ENCODE measurements at places on chromosomes 4 and X.

GRCh38 chr4:2081540-2081939, 22.4 kb downstream of the NAT8L start:
- DNase-seq, result no peak

DNA sequence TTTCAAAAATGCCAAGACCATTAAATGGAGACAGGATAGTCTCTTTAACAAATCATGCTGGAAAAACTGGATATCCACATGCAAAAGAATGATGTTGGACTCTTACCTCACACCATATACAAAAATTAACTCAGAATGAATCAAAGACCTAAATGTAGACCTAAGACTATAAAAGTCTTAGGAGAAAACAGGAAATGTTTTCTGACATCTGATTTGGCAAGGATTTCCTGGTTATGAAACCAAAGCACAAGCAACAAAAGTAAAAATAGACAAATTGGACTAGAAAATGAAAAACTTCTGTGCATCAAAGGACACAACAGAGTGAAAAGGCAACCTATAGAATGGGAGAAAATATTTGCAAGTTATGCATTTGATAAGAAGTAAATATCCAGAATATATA, 37.6 kb downstream of the ARFIP1 start:
- DNase-seq, result no peak

GRCh38 chrX:53171356-53171755, 53.7 kb downstream of the KDM5C start:
- DNase-seq, result no peak

DNA sequence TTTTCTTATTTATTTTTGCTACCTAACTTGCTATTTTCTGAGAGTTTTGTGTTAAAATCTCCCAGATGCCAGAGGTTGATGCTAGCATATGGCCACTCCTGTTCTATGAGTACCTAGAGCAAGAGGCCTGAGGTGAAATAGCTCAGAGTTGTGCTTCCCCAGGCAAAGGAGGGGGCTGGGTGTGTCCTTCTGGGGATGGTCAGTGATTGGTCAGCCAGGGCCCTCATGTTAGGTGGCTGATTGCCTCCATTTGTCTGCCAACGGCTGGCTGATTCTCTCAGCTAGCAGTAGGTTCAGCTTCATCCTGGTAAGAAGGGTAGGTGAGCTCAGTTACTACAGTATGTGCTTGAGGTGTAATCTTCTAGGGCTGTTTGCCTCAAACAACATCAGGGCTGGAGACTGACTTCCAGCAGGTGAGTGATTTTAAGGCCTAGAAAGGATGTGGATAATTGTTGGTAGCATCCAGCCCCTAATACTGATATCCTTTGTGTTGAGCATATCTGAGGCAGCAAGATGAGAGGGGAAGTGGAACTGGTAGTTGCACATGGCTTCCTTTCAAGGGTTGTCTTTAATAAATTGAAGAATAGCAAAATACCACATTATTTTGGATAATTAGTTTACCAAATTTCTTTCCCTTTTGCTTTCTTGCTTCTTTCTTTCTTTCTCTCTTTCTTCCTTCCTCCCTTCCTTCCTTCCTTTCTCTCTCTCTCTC, 62.5 kb upstream of the RHOH start:
- DNase-seq, result no peak

Data from frontal cortex (tissue), 4 donors.